ENCODE measurements at places on chromosomes 2 and 18. TPM values are rescaled to one million over a fixed set of nuclear protein-coding genes. Genes with fewer than 3 reads are reported as not detected.

Gene BMP10
- total RNA-seq = not detected

Gene STRADB
- 66.6 TPM for total RNA-seq

Gene SALL3
- total RNA-seq = not detected

Gene SERPINB13
- not detected for total RNA-seq

Gene NOL4
- 1.8 TPM for total RNA-seq

Gene EPAS1
- total RNA-seq = 64.9 TPM

Gene TDRD15
- 0.29 TPM for total RNA-seq

Gene GAREM1
- total RNA-seq = 2.9 TPM

Gene ASB1
- total RNA-seq = 48.6 TPM

Gene NYAP2
- total RNA-seq = not detected

Gene CAPN14
- total RNA-seq = not detected

GRCh38 chr2:222722327-222722946 lies 51.0 kb downstream of the MOGAT1 start:
- DNase-seq = no peak

DNA sequence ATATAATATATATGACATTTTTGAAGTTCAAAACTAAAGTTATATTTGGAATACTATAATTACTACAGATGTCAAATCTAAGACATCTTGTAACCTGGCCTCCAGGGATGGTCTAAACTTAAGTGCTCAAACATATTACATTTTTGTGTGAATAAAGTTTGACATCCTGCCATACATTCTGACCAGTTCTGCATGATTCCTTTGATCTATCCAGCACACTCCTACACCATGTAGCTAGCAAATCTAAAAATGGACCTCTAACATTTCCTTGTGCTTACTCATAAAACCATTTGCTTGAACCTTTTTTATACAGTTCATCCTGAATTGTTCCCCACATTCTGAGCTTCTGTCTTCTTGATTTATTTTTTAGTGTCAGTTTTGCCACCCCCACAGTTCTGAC lies 294.3 kb upstream of the ZNF804A start:
- no peak for DNase-seq

GRCh38 chr2:197383825-197384224 lies 51.0 kb downstream of the SF3B1 start:
- DNase-seq = no peak

GRCh38 chr2:172282944-172283343 lies 144.4 kb upstream of the ITGA6 start:
- DNase-seq = no peak

DNA sequence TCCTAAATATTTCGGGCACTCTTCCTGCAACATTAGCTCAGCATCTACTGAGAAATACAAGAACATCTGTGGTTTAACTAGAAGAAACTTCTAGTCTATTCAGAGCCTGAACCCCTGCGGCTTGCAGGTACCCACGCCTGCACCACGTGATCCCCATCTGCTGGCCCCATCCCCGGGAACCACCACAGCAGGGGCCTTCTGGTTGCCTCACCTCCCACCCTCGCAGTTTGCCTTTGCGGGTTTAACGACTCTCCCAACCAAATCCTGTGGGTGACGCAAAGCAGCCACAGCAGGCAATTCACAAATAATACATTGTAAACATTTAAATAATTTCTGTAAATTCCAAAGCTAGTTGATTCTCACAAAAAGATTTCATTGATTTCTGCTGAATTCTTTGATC lies 90.2 kb upstream of the TMEM18 start:
- DNase-seq = no peak

GRCh38 chr2:206521612-206522011 lies 78.3 kb downstream of the ADAM23 start:
- DNase-seq = no peak

DNA sequence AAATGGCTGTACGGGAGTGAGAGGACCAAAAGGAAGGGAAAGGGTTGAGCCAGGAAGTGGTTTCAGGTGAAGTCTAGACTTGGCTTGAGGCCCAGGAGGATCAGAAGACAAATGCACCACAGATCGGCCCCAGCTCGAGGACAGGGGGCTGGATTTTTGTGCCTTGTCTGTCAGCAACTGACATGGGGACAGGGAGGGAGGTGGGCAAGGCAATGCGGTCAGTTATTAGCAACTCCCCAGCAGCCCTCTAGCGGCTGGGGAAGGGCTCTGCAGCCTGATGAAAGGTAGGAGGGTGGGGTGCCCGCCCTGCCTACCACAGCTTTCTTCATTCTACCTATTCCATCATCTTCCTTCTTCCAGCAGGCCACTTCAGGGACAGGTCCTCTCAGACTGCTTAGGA lies 50.0 kb downstream of the CPO start:
- peak; percentile 49 for DNase-seq

DNA sequence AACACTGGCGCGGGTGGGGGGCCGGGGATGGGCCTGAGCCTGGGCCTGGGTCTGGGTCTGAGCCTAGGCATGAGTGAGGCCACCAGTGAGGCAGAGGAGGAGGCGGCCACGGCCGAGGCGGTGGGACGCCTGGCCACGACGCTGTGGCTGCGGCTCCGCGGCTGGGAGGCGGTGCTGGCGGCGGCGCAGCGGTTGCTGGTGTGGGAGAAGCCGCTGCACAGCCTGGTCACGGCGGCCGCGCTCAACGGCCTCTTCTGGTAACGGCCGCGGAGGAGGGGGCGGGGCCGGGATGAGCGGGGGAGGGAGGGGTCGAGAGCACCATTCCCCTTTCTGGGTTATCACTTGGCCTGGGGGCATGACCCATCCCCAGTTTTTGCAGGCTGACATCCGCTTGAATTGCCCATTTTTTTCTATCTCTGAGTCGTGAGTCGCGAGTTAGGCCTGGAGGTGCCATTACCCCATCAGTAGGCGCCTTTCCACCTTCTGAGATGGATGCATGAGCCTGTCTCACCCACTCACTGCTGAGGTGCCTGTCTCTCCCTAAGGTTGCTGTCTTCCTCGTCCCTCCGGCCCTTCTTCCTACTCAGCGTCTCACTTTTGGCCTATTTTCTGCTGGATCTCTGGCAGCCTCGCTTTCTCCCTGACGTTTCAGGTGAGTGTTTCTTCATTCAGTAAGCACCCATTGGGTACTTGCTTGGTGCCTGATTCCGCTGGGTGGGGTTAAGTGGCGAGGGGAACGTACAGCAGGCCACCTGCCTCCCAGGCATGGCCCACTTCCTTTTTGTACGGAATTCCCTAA lies 501 bp downstream of the RETREG2 start:
- no peak for DNase-seq

DNA sequence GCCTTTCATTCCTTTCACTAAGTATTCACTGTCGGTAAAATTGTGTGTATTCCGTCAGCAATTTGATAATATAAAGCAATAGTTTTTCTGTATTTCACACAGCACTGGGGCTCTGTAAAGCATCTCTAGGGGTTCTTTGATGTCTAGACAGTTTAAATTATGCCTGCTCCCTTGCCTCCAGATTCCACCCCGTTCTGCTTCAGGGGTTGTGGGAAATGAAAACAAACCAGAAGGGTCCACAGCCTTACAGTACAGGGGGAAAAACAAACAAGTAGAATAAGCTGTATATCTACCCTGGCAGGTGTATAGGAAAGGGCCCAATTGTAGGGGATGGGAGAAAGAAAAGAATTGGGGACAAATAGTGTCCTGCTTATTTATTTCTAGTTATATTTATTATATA lies 63.1 kb downstream of the ASXL3 start:
- DNase-seq = no peak

DNA sequence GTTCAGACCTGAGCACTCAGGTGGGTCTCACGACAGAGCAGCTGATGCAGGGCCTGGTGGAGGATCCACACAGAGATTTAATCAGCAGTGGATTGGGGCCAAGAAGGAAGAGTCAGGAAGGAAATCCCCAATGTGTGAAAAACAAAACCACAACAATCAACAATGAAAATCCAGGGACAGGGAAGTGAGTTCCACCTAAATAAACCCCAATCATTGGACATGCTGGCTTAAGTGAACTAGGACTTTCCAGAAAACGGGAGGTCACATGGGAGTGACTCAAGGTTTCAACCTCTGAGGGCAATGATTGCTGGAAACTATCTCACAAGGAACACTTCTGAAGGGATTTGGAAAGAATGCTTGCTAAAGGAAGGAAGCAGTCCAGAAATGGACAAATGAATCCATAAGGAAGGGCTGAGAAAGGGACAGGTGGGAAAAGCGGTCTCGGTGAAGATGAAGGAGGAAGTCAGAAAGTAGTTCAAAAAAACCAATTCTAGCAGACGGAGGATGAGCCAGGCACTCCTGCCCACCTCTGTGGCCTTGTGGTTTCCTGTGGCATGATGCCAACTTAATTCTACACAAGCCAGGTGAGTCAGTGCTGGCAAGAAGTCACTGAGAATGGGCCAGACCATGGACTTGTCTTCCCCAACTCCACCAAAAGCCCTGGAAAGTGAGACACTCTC lies 15.4 kb upstream of the XDH start:
- DNase-seq = no peak

DNA sequence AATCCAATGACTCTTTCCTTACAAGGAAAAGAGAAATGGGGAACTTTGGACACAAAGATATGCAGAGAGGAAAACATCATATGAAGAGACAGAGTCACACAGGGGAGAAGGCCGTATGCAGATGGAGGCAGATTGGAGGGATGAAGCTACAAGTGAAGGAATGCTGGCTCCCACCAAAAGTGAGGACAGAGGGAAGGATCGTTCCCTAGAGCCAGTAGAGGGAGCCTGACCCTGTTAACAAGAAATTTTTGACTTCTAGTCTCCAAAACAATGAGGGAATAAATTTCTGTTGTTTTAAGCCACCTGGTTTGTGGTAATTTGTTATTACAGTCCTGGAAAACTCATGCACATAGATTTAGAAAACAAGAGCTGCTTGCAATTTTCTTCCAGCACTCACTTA lies 169.3 kb downstream of the PMAIP1 start:
- DNase-seq = no peak

DNA sequence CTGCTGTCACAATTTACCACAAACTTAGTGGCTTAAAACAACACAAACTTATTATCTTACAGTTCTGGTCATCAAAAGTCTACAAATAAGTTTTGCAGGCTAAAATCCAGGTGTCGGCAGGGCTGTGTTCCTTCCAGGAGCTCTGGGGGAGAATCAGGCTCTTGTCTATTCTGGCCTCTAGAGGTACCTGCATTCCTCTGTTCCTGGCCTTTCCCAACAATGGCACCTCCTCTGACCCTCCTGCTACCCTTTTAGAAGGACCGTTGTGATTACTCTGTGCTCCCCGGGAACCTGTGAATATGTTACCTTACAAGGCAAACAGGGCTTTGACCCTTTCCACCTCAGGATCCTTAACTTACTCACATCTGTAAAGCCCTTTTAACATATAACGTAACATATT lies 98.5 kb downstream of the MRPS9 start:
- no peak for DNase-seq

DNA sequence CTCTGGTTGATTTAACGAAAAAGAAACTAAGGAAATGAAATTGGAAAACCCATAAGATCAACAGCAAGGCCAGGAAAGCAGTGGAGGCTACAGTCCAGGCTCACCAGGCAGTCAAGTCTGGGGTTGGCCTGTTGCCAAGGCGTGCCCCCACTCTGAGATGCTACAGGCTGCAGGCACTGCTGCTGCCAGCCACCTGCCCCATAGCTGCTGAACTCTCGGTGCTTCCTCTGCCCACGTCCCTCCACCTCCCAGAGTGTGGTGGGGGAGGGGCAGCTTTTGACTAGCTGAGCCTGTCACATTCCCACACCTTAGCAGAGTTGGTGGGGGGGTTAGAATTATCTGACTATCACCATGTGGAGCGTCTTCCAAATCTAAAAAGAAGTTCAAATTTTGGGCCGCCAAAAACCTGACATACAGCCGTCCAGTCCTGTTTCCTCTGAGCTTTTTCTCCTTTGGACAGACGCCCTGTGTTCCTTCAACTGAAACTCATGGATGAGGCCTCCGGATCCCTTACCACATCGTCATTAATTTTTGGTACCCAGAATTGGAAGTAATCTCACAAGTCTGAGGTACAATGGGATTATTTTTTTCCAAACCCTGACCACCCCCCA lies 3.9 kb upstream of the SH3RF3 start:
- DNase-seq = no peak

DNA sequence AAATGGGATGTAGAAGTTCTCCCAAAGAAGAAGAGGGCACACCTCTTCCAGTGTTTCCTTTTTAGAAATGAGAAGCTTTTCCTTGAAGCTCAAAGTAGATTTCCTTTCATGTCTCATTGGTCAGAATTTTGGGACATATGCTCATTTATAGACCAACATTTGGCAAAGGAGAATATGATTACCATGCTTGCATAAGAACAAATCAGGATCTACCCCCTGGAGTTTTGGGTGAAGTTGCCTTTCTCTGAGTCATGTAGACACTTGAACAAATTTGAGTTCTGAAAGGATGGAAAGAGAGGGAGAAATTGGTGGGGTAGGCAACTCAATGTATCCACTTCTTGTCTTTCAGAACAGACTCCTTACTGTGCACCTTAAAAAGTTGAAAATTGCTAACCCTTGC lies 409.0 kb downstream of the SLC4A3 start:
- DNase-seq = no peak

DNA sequence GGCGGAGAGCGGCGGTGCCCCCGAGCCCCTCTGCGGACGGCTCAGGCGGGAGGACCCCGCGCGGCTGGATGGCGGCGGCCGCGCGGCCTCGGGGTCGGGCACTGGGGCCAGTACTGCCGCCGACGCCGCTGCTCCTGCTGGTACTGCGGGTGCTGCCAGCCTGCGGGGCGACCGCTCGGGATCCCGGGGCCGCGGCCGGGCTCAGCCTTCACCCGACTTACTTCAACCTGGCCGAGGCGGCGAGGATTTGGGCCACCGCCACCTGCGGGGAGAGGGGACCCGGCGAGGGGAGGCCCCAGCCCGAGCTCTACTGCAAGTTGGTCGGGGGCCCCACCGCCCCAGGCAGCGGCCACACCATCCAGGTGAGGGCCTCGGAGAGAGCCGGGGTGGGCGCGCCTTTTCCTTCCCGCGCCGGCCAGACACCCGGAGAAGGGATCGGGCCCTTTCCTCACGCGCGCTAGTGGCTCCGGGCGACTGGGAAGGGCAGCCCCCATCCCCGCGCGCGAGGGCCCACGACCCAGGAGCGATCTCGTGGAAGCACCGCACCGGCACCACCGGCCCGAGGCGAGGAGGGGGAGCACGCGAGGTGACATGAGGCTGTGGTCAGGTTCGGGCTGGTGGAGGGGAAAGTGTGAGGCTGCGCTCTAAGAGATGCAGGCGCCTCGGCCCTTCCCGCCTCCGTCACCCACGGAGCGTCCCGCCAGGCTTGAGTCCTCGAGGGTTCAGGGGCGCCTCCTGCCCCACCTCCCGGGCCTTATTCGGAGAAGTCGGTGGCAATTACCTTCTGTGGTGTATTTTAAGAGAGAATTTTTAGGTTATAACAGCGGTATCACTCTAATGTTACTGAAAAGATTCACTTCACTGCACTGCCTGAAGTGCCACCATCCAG lies 607 bp downstream of the LAMA3 start:
- no peak for DNase-seq

DNA sequence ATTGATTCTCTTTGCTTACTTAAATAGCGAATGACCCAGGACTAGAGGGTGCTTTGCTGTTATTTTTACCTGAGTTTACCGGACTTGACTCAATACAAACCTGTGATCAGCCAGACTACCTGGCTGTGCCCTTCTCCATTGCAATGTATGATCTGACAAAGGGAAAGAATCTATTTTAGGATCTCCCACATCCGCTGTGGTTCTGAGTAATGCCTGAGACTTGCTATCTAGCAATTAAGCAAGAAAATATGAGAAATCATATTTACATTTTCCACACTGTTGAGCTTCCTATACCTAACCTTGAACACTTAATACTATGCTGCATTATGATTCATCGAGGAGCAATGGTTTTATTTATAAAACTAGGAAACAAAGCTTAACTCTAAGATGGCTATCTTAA lies 215.2 kb downstream of the RAD51AP2 start:
- no peak for DNase-seq

GRCh38 chr18:5515011-5515784 lies 28.6 kb downstream of the EPB41L3 start:
- no peak for DNase-seq

- peak; percentile 27 for DNase-seq
These were observed 2.4 kb upstream of the NEDD4L start for GRCh38 chr18:58041633-58042032.

All from HepG2 (cell line).